ENCODE measurements at places on chromosomes 2 and 18. TPM values are rescaled to one million over a fixed set of nuclear protein-coding genes. Genes with fewer than 3 reads are reported as not detected.

The STAMBP gene
- 32.3 TPM for total RNA-seq

- H3K27ac ChIP-seq, result peak overlapping the region; percentile 93
- H3K4me1 ChIP-seq, result peaks cover 53% of the 10 kb centered on the region
- no peak for DNase-seq
- H3K4me3 ChIP-seq, result peak overlapping the region; percentile 84
Measured at GRCh38 chr2:202378662-202379358, 2.7 kb downstream of the BMPR2 start.

The LPIN1 gene
- 55.2 TPM for total RNA-seq

- DNase-seq, result no peak
- H3K4me1 ChIP-seq, result no peaks in the 10 kb centered on the region
- H3K4me3 ChIP-seq, result no peak overlapping the region
- H3K27ac ChIP-seq, result no peak overlapping the region
- no peaks in the 10 kb centered on the region for H3K27me3 ChIP-seq
Measured at GRCh38 chr2:233819884-233820773, 34.2 kb downstream of the HJURP start.

GRCh38 chr2:187470698-187471097, 22.6 kb upstream of the CALCRL start:
- H3K27me3 ChIP-seq, result no peaks in the 10 kb centered on the region
- no peaks in the 10 kb centered on the region for H3K4me1 ChIP-seq
- H3K4me3 ChIP-seq, result no peak overlapping the region

The DNAH6 gene
- 0.13 TPM for total RNA-seq

DNA sequence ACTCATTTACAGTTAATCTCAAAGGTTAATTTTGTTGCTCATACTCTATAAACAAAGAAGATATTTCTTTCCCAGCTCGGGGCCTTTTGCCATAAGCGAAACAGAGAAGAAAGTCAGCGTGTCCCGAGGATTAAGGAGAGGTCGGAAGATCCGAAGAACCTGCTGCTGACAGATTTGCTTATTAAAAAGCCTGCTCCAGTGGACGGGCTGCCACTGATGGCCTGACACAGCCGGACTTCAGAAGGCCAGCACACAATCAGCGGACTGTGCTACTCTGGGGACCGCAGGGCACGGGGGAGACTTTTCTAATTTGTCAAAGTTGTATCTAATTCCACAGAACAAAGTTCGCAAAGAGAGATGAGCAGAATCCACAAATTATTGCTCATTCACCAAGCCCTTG, 315.4 kb downstream of the ETAA1 start:
- peak overlapping the region; percentile 48 for H3K27ac ChIP-seq
- no peak for DNase-seq
- H3K4me1 ChIP-seq, result peaks cover 8% of the 10 kb centered on the region
- H3K27me3 ChIP-seq, result no peaks in the 10 kb centered on the region
- peak overlapping the region; percentile 3 for H3K4me3 ChIP-seq

DNA sequence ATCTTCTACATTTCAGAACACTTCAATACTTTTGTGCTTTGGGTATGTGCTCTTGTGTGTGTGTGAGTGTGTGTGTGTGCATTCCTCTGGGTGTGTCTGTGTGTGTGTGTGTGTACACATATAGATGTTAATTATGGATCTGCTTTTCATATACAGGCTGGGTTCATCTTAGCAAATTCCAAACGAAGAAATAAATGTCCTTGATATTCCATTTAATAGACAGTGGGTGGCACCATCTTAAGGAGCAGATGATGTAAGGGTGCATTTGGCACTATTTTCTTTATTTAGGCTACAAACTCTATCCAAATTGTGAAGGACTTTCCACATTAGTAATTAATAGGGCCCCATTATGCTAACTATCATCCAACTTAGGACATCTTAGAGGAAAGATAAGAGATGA, 425.8 kb upstream of the POU3F3 start:
- no peak overlapping the region for H3K4me3 ChIP-seq
- DNase-seq, result no peak
- H3K36me3 ChIP-seq, result no peaks in the 10 kb centered on the region
- no peak overlapping the region for H3K27ac ChIP-seq

The PLA2R1 gene
- 5.4 TPM for total RNA-seq

GRCh38 chr2:80168801-80169200, 135.8 kb downstream of the LRRTM1 start:
- H3K4me1 ChIP-seq, result no peaks in the 10 kb centered on the region
- no peak overlapping the region for H3K4me3 ChIP-seq

The TSGA10 gene
- 4.4 TPM for total RNA-seq

The FHOD3 gene
- 37.7 TPM for total RNA-seq
